ENCODE measurements at places on chromosomes 2 and 18.

GRCh38 chr18:58438958-58439300 is 190.0 kb downstream of the ALPK2 start:
- DNase-seq = no peak

- no peak for DNase-seq
These were observed 97.2 kb downstream of the PLEKHM3 start for GRCh38 chr2:207928079-207928478.

GRCh38 chr2:17539611-17540092 is 844 bp upstream of the VSNL1 start:
- no peak for DNase-seq

GRCh38 chr2:119836455-119837142 is 76.9 kb downstream of the PTPN4 start:
- no peak for DNase-seq

DNA sequence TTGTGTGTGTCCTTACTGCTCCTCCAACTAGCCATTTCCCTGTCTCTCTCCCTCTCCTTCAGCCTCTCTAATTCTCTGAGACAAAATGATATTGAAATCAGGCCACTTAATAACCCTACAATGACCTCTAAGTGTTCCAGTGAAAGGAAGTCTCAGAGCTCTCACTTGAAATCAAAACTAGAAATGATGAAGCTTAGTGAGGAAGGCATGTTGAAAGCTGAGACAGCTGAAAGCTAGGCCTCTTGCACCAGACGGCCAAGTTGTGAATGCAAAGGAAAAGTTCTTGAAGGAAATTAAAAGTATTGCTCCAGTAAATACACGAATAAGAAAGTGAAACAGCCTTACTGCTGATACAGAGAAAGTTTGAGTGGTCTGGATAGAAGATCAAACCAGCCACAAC is 72.9 kb downstream of the PRKCE start:
- no peak for DNase-seq

DNA sequence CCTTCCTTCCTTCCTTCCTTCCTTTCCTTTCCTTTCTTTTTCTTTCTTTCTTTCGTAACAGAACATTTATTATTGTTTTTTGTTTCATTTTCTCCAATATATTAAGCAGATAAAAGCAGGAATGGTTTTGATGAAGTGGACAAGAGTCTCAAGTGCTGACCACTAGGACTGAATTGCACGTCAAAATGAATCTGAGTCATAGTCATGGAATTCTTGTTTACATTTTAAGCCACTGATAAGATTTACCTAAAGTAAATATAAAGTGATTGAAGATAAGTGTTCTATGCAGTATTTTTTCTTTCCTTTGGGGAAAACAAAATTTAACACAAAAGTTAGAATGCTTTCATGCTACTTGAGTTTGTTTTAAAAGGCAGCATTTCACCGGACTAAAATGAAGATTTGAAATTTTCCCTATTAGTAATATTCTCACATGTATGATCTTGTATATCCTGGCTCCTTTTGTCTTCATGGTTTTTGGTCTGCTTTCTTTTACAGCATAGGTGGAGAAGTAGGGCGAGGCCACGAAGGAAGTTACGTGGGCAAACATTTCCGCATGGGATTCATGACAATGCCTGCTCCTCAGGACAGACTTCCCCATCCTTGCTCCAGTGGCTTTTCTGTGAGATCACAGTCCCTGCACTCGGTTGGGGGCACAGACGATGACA is 113.5 kb downstream of the NYAP2 start:
- no peak for DNase-seq

DNA sequence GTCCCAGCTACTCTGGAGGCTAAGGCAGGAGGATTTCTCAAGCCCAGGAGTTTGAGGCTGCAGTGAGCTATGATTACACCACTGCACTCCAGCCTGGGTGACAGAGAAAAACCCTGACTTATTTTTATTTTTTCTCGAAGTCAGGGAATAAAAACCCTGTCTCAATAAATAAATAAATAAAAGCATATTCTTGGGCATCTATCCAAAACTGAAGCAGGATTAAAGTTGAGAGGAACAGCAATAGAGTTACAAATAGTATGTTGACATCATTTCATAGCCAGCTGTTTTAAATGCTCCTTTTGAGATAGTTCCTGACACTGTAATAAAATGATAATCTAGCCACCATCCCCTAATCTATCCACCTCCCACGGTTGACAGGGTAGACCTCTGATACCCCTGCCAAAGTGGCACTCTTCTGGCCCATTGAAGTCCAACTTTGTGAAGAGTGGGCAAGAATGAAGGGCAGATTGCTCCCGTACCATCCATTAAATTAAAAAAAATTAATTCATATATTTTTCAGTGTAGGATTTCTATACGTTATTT is 42.3 kb upstream of the LPIN2 start:
- no peak for DNase-seq

GRCh38 chr2:85017411-85018048 is 46.6 kb downstream of the KCMF1 start:
- no peak for DNase-seq

DNA sequence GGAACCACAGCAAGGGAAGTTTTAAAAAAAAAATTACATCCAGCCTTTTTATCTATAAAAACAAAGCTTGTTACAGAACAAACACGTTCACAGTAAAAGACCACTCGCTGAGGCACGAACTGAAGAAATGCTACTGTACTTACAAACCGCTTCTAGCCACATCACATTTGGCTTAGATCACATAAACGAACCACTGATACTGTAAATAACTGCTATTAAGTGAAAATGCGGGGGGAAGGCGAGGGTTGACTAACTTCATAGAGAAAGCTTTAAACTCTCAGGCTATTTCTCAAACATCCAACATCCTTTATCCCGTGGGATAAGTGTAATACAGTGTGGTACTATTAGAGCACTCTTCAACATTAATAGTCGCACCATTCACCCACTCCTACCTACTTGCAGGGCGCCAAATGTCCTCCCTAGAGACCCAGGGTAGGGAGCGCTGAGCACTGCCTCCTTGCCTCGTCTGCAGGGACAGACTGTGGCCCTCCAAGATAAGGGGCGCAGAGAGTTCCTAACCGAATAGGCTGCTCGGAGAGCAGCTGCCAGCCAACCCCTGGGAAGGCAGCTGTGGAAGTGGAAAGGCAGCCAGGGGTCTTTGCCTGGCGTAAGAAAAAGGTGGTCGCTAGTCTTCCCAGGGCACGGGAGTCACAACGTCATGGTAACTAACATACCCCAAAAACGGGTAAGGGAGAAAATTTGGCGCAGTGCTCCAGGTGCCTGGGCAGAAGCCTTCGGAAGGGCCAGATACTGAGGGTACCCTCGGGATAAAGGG is 854 bp downstream of the GPR155 start:
- DNase-seq = no peak

DNA sequence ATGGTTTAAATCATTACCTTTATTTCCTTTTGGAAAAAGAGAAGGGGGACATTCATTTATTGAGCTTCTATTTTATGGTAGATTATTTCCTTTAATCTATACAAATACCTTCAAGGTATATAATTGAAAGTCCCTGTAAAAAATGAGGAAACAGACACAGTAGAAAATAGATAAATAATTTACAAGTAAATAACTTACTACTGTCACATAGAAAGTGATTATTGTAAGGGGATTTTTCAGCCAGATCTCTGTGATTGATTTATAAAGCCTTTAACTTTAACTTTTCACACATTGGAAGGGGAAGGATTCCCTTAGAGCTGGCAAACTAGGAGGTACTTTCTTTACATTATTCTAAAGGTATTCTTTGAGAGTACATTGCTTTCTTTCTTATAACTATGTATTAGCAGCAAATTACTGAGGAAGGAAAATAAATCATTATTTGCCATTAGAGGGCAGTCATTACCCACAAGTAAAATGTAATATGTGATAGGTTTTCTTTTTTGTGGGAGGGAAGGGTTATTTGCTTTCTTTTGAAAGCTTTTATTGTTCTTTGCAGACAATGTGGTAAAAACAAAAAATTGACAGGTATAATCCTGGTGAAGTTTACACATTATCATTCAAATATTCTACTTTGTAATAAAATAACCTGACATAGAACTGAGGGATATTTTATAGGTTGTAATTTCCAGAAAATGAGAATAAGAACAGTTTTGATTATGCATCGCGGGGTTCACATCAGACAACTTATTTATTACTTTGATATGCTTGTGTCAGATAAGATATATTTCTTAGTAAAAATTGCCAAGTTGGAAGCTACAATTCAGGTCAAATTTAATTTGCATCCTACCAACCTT is 24.8 kb upstream of the RPE start:
- DNase-seq = no peak

DNA sequence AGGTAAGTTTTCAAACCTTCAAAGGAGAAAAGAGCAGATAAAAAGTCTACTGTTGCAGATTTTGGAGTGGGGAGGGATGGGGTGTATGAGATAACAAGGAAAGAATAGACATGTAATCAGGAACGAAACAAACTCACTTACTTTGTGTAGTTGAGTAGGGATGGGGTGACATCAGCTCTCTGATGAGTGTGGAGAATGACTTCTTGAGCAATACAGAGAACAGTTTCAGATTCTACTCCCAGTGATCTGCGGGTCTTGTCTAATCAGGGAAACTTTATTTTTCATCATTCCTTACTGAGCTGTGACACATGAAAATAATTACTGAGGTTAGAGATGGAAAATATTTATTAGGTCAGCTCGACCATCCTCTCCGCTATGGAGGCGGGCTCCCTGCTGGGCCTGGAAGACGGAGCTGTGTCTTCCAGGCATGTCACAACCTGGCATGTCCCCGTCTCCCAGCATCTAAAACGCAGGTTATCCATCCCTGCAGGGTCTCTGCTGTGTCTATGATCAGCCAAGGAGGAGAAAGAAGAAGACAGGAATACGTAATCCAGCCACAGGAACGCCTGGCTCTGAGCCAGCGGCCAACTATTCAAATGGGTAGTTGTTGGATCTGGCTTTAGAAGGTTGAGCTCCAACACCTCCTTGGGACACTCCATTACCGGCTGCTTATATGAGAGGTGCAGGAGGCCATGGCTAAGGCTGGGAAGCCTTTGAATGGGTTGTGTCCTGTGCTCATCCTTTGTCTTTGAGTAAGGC is 99.0 kb upstream of the SATB2 start:
- DNase-seq = no peak

DNA sequence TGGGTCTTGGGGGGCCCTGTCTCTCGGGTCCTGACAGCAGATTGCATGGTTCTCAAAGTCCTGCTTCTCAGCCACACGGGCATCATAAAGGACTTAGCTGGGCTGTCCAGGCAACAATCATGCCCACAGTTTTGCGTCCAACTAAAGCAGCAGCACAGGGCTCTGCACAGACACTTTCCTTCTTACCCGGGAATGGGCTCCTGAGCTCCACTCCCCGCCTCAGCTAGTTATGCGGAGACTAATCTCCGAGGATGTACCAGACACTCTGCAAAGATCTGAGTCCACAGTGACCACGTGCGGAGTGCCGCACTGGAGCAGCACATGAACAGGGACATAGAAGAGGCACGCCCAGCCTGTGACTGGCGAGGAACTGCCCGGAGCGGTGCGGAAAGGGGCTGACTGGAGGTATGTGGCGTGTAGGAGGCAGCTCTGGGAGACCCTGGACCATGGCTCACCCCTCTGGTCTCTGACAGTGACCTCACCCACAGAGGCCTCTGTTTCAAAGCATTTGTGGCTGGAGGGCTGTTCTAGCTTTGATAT is 270.0 kb downstream of the HDAC4 start:
- no peak for DNase-seq

DNA sequence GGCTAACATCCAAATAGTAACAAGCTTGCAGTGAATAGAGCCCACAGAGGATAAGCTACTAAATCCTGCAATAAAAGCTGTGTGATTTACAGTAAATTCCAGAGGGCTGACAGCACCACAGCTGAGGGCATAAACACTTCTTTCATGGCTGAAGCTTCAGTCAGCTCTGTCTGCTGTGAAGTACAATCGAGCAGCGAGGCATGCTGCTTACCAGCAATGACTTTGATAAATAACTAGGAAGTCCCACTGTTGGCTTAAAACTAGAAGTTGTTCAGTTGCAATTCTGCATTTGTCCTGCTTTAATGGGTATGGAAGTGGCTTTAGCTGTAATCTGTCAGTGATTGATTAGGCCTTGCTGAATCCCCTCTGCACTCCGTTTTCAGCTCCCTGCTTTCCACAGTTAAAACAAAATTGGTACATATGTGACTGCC is 65.2 kb upstream of the FIGN start:
- DNase-seq = no peak

DNA sequence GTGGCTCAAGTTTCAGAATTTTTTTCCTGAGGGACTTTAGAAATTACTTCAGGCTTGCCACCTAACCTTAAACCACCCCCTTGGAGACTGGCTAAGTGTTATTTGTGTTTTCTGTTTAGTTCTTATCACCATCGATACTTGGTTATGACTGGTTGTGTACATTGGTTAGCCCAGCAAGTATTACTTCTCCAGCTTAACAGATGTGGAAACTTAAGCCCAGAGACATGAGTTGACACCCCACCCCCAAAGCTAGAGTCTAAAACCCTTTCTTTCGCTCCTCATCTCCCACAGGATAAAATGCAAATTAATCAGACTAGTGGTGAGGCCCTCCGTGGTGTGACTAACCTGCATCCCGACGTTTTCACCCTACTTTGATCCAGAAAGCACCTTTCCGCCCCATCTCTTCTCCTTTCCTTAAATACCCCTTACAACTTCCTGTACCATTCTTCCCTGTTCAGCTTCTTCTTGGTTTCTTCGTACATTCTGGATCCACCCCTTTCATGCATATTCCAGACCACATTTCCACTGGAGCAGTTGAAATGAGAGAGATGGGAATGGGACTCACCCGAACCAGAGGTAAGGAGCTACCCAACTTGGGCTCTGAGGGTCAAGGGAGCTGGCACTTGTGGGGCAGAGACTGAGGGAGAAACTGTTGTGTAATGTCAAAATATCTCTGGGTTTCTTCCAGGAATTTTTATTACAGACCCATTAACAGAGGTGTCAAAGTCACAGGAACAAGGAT is 819 bp upstream of the MAP3K2 start:
- no peak for DNase-seq

- DNase-seq = no peak
These were observed 3.8 kb downstream of the PPP1CB start for GRCh38 chr2:28755421-28755820.

GRCh38 chr18:41745166-41746049 is 209.6 kb upstream of the PIK3C3 start:
- no peak for DNase-seq

GRCh38 chr2:168784993-168785392 is 17.4 kb upstream of the NOSTRIN start:
- DNase-seq = no peak

GRCh38 chr2:100179806-100180205 is 37.4 kb upstream of the AFF3 start:
- no peak for DNase-seq

DNA sequence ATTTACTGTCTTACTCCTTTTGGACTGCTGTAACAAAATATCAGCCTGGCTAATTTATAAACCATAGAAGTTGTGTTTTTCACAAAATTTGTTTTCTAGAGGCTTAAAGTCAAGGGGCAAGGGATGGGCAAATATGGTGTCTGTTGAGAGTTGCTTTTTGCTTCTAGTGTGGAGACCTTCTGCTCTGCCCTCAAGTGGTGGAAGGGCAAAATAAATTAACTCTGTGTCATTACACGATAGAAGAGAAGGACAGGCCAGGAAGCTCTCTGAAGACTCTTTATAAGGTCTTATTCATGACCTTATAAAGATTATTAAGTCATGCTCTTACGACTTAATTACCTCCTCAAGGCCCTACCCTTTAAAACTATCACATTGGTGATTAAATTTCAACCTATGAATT is 181.2 kb upstream of the LRATD1 start:
- DNase-seq = no peak
